Chondrocyte (in vitro differentiated cells): ENCODE measurements at places on chromosomes 4 and X. TPM values are rescaled to one million over a fixed set of nuclear protein-coding genes. Genes with fewer than 3 reads are reported as not detected.

DNA sequence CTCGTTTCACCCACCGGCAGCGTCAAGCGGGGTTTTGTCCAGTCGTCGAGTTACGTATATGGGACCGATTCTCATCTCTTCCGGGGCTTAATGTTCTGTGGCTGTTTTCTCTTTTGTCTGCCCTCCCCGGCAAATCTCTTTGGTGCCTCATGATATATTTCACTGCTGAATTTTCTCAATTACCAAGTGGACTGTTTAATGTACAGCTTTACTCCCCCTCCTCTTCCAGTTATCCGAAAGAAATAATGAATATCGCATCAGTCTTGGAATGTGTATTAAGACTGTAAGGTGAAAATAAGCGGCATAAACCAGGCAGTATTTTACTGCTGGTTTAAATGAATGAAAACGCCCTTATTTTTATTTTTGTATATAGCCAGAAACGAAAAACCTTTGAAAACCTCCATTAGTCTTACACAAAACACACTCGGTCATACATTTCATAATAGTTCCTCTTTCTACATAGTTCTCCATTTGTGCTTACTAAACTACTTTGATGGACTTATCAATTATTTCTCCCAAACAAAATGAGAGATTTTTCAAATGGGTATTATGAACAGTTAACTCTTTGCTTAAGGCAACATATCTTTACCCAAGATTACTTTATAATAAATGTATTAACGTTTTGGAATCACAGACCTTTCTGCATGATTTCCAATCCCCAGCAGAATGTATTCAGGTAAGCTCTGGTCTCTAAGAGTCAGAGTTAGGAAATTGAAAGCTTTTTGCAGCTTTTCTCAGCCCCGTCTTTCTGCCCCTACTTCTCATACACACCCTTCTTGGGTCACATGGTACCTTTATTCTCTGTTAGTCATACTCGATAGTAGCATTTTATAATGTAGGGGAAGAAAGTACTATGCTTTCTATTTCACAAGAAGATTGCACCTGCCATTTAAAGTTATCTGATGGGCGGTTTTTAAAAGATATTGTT, 979 bp downstream of the RP2 start:
- DNase-seq, result no peak

GRCh38 chr4:168769416-168769815, 240.6 kb downstream of the CBR4 start:
- no peak for DNase-seq

DNA sequence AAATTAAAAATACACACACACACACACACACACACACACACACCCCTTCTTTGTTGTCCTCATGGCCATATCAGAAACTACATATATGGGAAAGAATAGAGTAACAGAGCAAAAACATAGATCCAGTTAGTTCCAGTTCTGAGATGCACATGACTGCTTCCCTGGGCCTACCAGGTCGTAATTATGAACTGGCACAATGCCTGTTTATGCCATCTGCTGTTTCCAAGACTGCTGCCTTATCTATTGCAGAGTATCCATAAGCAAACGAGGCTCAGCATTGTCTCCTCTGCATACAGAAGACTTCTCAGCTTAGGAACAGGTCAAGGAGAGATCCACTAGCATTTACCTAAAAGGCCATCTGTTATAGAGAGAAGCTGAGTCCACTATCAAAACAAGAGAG, 789.0 kb downstream of the TECRL start:
- no peak for DNase-seq

TMPRSS11B gene
- total RNA-seq, result not detected in 3 replicates

DNA sequence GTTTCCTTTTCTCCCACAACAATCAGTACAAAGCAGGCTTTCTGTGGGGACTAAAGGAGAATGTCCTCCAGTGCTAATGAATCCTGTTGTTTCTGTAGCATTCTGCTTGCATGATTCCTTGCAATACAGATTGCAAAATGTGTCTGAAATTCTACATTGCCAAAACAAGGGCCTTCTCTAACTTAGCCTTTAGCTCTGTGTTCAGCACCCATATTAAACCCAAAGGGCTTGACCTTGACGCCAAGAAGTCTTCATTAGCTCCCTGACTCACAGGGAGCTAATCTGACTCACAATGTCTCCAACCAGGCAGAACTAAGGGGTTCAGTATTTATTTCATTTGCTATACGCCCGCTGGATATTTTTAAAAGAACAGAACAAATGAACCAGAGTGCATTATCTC, 241.4 kb upstream of the CLNK start:
- DNase-seq, result no peak

DNA sequence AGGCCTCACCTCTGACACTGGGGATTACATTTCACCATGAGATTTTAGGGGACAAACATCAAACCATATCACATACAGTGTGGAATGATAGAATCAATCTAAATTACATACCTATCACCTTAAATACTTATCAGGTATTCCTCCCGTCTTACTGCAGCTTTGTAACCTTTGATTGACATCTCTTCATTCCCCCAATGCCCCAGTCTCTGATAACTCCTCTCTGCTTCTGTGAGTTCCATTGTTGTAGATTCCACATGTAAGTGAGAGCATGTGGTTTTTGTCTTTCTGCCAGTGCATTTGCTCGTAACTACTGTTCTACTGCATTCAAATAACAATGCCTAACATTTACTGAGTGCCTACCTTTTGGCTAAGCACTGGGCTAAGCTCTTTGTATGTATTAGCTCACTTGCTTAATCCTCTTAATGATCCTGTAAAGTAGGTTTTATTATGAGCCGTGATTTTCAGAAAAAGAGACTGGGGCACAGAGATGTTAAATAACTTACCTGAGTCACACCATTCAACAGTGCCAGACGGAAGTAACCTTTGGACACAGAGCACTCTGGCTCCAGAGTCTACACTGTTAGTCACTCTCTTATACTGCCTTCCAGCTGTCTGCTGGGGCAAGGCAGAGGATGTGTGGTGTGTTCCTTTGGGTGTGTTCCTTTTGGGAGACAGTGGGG, 63.7 kb upstream of the ESX1 start:
- no peak for DNase-seq

HSFX4 gene
- total RNA-seq, result not detected in 3 replicates

DNA sequence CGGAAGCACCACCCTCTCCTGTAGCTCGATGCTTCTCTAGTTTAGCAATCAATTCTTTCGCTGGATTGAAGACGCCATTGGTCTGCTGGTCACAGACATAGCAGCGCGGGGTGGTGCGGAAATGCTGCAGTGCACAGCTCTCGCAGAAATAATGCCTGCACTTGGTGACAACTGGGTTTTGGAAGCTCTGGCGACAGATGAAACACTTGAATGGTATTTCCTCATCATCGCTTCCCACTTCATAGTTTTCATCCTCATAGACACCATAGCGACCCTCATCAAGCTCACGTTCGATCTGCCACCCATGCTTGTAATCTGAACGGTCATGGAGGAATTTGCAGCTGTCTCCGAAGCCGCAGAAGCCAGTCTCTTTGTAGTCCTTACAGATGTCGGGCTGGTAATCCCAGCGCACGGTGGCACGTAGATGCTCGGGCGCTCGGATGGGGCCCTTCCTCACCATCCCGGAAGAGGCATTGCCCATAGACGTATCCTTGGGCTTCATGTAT, 854 bp downstream of the RNF113A start:
- no peak for DNase-seq

GRCh38 chr4:31375936-31376335, 655.8 kb downstream of the PCDH7 start:
- DNase-seq, result no peak

ASMT gene
- total RNA-seq, result 0.30 to 0.99 TPM in 2 of 3 replicates, not detected in the other

GRCh38 chr4:68905939-68906779, 45.4 kb downstream of the UGT2A3 start:
- DNase-seq, result no peak

DNA sequence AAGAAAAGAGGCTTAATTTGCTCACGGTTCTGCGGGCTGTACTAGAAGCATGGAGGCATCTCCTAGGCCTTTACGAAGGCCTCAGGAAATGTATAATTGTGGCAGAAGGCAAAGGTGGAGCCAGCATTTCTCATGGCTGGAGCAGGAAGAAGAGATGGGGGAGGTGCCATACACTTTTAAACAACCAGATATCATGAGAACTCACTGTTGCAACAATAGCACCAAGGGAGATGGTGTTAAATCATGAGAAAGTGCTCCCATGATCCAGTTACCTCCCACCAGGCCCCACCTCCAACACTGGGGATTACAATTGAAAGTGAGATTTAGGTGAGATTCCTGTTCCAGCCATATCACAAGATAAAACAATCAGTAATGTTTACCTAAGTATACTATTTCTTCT, 45.5 kb downstream of the MTHFD2L start:
- DNase-seq, result no peak

PCSK1N gene
- total RNA-seq, result 58.7 to 74.2 TPM (median 69.2 TPM) in 3 replicates

PNMA3 gene
- 0.12 to 0.67 TPM (median 0.67 TPM) in 3 replicates for total RNA-seq

GRCh38 chrX:100368167-100368566, 41.9 kb downstream of the PCDH19 start:
- no peak for DNase-seq

DNA sequence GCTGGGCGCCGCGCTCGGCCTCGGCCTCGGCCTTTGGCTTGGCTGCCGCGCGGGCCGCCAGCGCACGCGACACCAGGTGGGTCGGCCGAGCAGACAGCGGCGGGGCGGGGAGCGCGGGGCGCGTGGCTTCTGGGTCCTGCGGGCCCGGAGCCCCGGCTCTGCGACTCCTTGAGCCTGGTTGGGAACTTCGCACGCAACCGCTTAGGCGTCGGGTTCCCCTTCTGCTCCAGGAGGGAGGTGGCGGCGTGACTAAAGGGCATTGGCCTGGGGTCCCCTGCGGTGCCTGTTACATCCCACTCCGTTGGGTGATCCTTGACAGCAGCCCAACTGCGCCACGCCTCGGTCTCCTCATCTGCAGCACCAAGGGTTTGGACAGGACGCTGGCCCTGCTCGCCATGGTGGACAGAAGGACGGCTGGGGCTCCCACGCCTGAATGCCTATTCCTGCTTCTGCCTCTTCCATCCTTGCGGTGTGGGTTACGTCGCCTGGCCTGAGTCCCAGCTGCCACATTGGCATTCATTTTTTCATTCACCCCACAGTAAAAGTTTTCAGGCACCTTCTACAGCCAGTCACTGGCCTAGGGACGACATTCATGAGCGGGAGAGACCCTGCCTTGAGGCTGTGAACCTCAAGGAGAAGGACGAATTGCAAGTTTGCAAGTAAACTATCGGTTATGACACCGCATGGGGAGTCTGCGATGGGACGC, 631 bp downstream of the EVC start:
- DNase-seq, result no peak

DNA sequence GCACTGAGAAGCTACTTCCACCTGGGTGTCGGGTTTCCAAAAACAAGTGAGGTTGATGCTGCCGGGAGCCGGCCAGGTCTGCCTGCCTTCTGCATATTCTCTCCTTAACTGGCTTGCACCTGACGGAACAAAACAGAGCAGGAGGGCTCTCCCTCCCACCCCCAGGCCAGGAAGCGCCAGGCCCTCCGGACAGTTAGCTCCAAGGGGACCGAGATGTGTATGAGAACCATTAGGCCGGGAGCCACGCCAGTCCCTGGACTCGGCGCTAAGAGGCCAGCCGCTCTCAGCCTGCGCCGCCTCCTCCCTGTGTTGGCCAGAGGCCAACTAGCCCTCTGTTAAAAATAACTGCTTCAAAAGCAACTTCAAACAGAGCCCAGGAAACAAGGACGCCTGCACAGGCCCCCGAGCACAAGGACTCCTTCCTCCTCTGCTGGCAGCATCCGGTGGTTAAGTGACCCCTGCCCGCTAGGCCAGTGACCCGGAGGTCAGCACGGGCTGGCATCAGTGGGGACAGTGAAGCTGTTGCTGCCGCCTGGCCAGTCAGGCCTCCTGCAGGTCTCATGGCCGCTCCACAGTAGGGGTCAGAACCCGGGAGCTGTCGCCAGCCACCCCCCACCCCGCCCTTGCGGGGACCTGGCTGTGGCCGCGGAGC, 107.9 kb downstream of the ABLIM2 start:
- DNase-seq, result no peak

GPRASP1 gene
- 2.1 to 3.6 TPM (median 2.2 TPM) in 3 replicates for total RNA-seq

DNA sequence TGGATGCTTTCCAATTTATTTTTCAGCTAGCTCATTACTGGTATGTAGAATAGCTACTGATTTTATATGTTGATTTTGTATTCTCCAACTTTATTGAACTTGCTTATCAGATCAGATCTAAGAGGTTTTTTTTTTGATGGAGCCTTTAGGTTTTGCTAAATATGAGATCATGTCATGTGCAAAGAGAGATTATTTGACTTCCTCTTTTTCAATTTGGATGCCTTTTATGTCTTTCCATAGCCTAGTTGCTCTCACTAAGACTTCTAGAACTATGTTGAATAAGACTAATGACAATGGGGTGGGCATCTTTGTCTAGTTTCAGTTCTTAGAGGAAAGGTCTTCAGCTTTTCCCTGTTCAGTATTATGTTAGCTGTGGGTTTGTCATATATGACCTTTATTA, 11.7 kb downstream of the MAGEE1 start:
- DNase-seq, result no peak

- DNase-seq, result no peak
Observed at GRCh38 chr4:40908702-40909362, 159.1 kb downstream of the NSUN7 start.

DNA sequence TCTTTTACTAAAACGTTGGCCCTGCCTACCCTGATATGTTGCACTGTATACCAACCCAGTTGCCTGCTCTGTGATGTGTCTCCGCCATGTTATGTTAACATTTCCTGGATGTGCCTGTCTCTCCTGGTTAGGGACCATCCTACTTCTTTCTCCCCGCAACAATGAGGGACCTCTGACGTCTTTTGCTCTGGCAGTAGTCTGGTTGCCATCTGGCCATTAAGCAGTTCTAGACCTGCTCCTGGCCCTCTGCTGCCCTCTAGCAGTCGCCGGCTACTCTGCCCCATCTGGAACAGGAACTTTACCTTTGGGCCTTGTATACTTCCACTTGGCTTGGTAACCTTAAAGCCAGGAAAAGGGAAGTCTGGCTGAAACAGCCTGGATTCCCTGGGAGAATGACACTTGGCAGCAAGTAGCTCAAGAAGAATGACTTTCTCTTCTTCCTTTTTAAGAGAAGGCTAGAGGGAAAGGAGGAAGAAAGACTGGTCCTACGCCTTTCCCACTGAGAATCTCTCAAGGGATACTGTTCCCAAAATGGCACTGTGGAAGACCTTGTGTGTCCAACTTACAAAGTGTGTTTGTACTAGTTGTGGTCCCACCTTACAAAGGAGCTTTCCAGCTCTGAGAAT, 63.5 kb downstream of the GPC3 start:
- DNase-seq, result no peak

CT45A5 gene
- total RNA-seq, result not detected in 3 replicates

- DNase-seq, result no peak
Observed at GRCh38 chr4:10811991-10812390, 127.4 kb upstream of the CLNK start.

- no peak for DNase-seq
Observed at GRCh38 chrX:15567886-15568616, 32.7 kb downstream of the ACE2 start.
